Endothelial cell (in vitro differentiated cells): ENCODE measurements at places on chromosomes 12 and 14. TPM values are rescaled to one million over a fixed set of nuclear protein-coding genes. Genes with fewer than 3 reads are reported as not detected.

DNA sequence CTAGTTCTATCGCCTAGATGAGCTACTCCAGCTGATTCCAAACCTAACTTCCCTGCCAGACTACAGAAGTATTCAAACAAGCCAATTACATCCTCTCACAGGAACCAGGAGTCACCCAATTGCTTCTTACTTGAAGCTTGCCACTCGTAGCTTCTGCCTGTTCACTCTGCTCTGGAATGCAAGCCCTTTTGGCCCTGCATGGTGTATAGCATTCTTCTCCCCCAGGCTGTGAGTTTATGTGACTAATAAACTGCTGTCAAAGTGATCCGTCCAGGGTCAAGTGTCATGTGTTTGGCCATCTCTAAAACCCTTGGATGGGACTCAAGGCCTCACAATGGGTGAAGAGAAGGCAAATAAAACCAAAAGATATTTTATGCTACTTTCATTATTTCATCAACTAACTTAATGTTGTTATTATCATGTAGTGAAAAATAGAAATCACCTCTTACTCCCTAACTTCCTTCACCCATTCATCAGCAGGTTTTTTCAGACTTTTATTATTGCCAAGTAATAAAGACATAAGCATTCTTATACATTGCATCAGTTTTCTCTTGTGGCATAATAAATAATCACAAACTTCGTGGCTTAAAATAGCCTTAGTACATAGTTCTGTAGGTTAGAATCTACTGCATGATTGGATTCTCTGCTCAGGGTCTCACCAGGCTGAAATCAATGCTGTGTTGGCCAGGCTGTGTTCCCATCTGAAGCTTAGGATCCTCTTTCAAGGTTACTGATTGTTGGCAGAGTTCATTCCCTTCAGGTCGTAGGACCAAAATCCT, 1981.7 kb upstream of the FLRT2 start:
- no peak for DNase-seq

- no peak for DNase-seq
Observed at GRCh38 chr12:122823429-122823828, 11.8 kb upstream of the HIP1R start.

DNA sequence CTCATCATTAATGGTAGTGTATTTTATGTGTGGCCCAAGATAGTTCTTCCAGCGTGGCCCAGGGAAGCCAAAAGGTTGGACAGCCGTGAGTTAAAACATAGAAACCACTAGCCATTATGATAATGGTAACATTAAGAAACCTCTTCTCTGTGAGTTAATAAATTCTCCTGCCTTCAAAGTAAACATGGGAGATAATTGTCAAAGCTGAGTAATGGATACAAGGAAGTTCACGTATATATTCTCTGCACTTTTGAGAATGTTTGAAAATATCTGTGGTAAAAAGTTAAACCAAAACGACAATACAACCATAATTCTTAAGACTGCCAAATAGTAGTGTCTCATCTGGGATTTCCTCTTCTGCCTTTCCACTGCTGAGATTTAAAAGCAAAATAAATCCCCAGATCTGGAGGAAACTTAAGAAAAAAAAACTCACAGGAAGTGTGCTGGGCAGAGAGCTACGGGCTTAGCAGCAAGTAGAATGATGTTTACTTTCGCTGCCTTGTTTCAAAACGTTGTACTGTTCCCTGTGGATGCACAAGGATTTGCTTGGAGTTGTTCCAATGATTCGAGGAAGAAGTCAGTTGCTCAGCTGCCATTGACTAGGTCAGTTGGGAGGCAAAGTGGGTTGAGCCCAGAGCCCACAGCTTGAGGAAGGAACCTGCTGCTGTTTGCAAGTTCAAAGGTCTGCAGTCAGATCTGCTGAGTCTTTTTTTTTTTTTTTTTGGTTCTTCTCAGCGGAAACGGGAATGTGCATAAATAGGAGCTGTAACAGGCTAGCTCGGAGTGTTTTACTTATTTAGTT, 1.7 kb downstream of the TPCN1 start:
- no peak for DNase-seq

Gene CLEC14A
- 5.1 TPM for total RNA-seq
